ENCODE measurements at places on chromosomes 11 and 22.

- DNase-seq, result no peak
These were observed 1.8 kb downstream of the TTC17 start for GRCh38 chr11:43360361-43361032.

- DNase-seq, result no peak
These were observed 532.2 kb upstream of the API5 start for GRCh38 chr11:42779555-42779954.

DNA sequence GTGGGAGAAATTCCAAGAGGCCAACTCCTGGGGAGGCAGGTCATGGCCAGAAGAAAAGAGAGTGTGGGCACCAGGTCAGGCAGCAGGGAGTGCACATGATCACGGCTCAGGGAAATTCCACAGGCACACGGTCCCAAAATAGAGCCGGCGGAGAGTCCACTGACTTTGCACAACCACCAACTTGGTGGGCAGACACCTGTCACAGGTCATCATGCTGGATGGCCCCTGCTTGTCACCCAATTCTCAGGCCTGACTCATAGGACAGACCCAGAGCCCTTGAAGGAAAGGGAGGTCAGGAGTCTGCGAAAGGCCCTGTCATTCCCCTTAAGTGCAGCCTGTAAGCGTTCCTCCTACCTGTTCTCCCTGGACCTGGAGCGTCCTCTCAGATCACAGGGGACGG, 15.8 kb downstream of the APOL2 start:
- no peak for DNase-seq

GRCh38 chr22:33919391-33920196, 682 bp downstream of the LARGE1 start:
- no peak for DNase-seq

- no peak for DNase-seq
These were observed 890.5 kb upstream of the ANO3 start for GRCh38 chr11:25441421-25441820.

DNA sequence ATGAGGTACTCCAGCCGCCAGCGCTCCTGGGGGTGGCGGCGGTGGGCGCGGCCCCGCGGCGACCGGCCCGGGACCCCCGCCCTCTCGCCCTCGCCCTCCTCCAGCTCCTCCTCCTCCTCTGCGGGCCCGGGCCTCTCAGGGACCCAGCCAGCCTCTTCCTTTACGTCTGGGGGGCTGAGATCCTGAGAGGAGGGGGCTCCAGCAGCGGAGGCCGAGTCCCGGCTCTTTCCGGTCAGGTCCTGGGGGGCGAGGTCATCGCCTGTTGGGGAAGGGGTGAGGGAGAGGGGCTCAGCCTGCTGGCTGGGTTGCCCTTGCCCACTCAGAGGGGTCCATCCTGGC, 4.3 kb downstream of the ZFTA start:
- DNase-seq, result no peak

GRCh38 chr11:132785878-132786277, 746.4 kb downstream of the OPCML start:
- no peak for DNase-seq

DNA sequence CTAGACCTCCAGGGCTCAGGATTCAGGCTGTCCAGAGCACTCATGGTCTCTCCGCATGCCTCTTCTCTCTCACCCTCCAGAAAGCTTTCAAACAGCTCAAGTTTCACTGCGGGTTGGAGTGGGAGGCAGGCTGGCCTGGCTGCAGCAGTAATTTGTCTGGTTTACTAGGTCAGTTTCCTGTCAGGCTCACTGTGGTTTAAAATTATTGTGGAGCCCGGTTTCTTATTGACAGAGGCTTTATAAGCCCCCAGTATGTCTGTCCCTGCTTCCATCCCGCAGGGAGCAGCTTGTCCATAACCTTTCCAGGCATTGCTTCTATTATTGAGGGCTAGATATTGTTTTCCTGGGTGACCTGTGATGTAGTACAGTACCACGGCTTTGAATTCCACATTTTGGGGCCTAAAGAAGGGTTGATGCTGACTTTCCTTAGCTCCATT, 235.3 kb upstream of the SORL1-AS1 start:
- no peak for DNase-seq

- DNase-seq, result no peak
These were observed 21.3 kb downstream of the PIK3IP1 start for GRCh38 chr22:31271026-31271425.

GRCh38 chr11:65927904-65928397, 8.7 kb downstream of the DRAP1 start:
- DNase-seq, result peak; percentile 88

DNA sequence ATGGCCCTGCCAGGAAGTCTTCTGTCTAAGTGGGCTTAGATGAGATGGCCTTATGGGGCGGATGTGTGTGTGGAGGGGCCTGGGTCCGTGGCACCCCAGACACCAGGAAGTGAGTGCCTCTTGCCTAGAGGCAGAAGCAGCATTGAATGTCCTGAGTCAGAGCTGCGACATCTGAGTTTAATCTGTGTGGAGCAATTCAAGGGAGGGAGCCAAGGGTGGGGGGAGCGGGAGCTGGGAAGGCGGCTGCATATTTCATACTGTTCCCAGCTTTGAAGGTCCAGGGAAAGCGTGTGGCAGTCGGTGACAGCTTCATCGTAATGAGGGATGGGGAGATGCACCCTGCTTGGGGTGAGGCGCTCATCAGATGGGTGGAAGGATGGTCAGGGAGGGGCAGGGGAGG, 73.5 kb upstream of the THY1 start:
- DNase-seq, result no peak

- no peak for DNase-seq
These were observed 20.9 kb upstream of the UPB1 start for GRCh38 chr22:24474221-24474620.

DNA sequence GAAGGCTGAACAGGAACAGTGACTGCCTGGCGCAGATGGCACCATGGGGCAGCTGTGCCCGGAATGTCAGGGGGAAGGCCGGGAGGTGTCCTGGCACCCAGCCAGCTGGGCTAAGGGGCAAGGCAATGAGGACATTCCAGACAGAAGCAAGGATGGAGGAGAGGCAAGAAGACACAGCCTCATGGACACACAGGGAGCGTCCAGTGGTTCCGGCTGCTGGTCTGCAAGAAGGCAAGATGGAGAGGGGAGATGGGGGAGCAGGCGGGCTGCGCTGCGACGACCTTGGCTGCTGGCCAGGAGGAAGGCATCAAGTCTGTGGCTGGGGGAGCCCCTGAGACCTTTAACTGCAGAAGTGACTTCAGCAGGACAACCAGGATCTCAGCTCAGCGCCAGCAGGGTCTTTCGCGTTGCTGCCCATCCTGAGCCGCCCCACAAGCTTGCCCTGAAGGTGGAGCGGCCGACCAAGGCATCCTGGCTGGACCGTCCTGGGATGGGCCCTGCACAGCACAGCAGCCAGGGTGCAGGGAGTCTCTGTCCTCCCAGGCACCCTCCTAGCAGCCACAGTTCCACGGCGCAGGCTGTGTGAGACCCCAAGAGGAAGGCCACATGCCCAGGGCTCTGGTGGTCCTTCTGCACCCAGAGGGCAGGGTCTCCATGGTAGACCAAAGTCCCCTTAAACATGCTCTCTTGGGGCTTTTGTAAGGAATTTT, 531.7 kb downstream of the BRD1 start:
- no peak for DNase-seq

GRCh38 chr11:41720761-41721160, 261.3 kb upstream of the LRRC4C start:
- DNase-seq, result no peak

GRCh38 chr22:39925909-39926679, 25.2 kb downstream of the GRAP2 start:
- DNase-seq, result no peak

- DNase-seq, result no peak
These were observed 117.5 kb upstream of the ALX4 start for GRCh38 chr11:44427432-44427831.

GRCh38 chr11:34640050-34640923, 19.4 kb downstream of the EHF start:
- DNase-seq, result no peak

DNA sequence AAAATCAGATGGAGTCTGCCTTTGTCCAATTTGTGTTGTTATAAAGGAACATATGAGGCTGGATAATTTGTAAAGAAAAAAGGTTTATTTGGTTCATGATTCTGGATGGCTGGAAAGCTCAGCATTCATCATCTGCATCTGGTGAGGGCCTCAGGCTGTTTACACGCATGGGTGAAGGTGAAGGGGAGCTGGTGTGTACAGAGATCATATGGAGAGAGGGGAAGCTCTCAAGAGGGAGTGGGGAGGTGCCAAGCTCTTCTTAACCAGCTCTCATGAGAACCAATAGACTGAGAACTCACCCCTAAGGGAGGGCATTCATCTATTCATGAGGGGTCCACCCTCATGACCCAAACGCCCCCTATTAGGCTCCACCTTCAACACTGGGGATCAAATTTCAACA, 40.0 kb downstream of the NEU3 start:
- no peak for DNase-seq

DNA sequence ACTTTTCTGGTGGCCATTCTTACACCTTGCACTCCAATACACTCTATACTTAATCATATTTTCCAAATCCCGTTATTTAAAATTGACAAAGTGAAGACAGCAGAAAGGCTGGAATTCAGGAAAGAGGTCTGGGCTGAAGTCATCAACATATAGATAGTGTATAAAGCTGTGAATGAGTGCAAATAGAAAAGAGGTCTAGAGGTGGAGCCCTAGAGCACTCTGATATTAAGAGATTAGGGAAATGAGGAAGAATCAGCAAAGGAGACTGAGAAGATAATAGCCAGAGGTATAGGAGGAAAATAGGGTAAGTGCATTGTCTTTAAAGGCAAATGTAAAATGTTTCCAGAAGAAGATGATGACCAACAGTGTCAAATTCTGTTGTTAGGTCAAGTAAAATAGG, 7.9 kb downstream of the CTR9 start:
- DNase-seq, result no peak

- no peak for DNase-seq
These were observed 38.1 kb downstream of the AHNAK start for GRCh38 chr11:62508336-62509058.

- no peak for DNase-seq
These were observed 147.0 kb upstream of the API5 start for GRCh38 chr11:43164831-43165230.

DNA sequence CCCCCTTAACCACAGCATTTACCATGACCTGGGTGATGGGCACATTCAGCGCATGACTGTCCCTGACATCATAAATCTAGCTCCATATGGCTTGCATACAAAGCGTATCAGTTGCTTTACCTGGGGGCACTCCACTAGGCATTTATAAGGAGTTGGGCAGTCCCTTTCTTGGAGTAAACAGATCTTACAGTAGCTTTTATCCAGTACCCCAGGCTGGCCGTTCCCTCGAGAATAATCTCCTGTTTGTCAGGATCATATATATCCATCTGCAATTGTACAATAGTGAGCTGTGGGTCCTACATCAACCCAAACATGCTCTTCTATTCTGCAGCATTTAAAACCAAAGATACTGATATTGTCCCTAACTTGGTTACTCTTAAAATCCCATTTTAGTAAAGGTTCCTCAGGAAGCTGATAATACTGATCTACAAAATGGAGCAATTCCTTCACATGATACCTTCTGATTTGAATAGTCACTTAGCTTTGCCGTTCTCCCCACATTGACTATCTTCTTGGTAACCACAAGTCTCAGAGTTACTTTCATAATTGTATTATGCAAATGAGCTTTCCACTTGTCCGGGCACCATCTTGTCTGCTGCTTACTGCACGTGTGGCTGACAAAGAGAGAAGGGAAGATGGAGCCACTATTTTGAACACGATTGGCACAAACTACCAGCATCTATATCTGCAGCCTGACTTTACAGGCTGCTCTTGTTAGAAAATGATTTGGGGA, 205.0 kb downstream of the CWF19L2 start:
- DNase-seq, result no peak

- no peak for DNase-seq
These were observed 44.9 kb downstream of the LRRC32 start for GRCh38 chr11:76625472-76626186.

DNA sequence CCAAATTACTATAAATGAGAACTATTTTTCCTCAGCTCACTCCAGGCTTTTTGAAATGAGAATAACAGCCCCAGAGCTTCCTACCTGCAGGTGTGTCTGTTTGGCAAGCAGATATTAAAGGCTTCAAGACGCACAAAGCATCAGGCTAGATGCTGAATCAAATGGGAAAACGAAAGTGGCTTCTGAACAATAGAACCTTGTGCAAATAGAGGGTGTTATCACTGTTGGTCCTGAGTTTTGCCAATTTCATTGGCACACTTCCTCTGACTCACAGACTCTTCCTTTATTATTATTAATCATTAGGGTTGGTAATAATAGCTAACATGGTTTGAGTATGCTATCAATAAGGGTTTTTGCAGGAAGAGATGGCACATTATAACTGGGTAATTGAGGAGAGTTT, 13.4 kb downstream of the SYT13 start:
- no peak for DNase-seq

GRCh38 chr11:34206407-34207300, 101.2 kb downstream of the NAT10 start:
- no peak for DNase-seq

DNA sequence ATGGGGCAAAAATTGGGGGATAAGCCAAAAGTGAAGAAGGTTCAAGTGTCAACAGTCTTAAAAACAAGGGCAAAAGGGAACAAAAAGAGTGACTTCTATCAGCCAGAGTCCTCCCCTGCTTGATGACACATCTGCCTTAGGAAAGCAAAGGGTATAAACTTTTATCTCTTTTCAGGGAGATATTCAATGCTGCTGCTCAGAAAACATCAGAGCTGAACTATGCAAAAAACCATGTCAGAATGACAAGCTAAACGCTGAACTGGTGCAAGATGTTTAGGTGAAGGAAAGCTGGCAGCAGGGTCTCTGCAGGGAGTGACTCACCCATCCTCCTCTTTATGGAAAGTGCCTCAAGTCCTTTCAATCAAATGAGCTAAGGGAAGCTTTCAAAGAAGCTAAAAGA, 24.7 kb downstream of the ALG9 start:
- DNase-seq, result no peak

GRCh38 chr11:75583718-75584658, 21.9 kb downstream of the SERPINH1 start:
- no peak for DNase-seq

- DNase-seq, result no peak
These were observed 66.6 kb upstream of the MPPED2 start for GRCh38 chr11:30652801-30653200.

DNA sequence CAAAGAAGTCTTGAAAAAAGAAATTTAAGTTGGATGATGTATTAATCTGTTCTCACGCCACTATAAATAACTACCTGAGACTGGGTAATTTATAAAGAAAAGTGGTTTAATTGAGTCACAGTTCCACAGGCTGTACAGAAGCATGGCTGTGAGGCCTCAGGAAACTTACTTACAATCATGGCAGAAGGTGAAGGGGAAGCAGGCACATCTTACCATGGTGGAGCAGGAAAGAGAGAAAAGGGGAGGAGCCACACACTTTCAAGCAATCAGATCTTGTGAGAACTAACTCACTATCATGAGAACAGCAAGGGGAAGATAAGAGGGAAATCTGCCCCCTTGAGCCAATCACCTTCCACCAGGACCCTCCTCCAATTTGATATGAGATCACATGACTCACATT, 65.7 kb upstream of the AMOTL1 start:
- no peak for DNase-seq

Data from CD4-positive, alpha-beta T cell treated with Interleukin-12 subunit alpha and Interleukin-12 subunit beta, for 1 hour (primary cell).